Renal cortex interstitium (tissue), 15 donors: ENCODE measurements at places on chromosomes 11 and 22. TPM values are rescaled to one million over a fixed set of nuclear protein-coding genes. Genes with fewer than 3 reads are reported as not detected.

CHRM1 gene
- not detected for polyA plus RNA-seq

DNA sequence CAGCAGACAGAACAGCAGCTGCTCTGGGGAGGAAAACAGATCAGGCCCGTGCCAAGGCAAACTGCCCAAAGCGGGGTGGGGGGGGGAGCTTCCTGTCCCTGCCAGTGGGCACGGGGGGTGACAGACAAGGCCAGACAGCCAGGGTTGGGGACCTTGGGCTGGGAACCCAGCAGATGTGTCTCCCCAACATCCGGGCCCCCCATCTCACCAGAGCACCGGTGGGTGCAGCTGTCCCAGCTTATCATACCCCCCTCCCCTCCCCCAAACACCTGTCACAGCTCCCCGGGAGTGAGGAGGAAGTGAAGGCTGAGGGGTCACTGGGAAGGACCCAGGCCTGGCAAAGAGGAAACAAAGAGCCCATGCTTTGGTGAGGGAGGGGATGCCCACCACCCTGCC, 1.3 kb downstream of the PPP1R14B start:
- no peak for DNase-seq

IL17REL gene
- polyA plus RNA-seq = 0.04 TPM

- DNase-seq = no peak
Observed at GRCh38 chr11:119727523-119728151, 1.4 kb downstream of the NECTIN1 start.
